ENCODE measurements at places on chromosomes 16 and 17.

DNA sequence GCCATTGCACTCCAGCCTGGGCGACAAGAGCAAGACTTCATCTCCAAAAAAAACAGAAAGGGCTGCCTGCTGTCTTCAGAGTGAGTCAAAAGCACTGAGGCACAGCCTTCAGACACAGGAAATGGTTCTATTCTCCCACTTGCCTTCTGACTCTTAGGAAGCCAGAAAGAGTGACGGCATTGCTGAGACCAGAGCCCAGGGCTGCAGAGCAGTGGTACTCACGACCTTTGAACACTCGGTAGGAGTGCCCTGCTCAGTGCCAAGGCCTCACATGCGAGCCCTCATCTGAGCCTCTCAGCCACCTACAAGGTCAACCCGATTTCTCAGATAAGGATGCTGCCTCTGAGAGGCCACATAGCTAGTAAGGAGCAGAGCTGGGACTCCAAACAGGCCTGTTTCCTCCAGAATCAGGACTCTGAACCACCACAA, 3.5 kb upstream of the ITGAE start:
- DNase-seq: no peak

GRCh38 chr16:3578121-3578520, 918 bp upstream of the NLRC3 start:
- no peak for DNase-seq

GRCh38 chr17:34000639-34001038, 254.4 kb upstream of the CCL2 start:
- DNase-seq: no peak

GRCh38 chr17:69779378-69780214, 295.4 kb upstream of the KCNJ16 start:
- DNase-seq: no peak

GRCh38 chr17:64406321-64407200, 15.9 kb upstream of the PECAM1 start:
- DNase-seq: no peak
